Smooth muscle cell of the brain vasculature (primary cell): ENCODE measurements at places on chromosomes 5 and 9.
A peak's percentile ranks its signal among the peaks of the same experiment; 100 is the strongest.

- DNase-seq, result no peak
Observed at GRCh38 chr9:34719021-34719768, 9.3 kb upstream of the CCL21 start.

DNA sequence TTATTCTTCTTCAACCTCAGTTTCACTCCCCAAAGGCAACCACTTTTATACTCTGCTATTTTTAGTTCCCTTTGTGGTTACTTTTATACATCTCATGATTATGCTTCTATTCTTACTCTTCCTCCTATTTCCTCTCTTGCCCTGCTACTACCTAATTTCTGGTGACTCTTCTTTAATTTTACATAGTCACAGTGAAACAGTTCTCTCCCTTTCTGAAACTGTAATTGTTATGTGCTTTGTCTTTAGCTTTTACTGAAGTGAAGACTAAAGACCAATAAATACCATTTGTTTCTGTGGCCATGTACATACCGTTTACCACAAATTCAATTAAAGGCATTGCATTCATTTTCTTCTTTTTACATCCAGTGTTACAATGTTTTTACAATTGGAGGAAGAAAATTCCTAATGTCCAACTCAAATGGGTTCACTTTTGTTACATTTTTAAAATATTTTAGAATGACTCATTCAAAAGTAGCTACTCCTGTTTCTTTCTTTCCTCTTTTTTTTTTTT lies 410.6 kb downstream of the PSAT1 start:
- no peak for DNase-seq

DNA sequence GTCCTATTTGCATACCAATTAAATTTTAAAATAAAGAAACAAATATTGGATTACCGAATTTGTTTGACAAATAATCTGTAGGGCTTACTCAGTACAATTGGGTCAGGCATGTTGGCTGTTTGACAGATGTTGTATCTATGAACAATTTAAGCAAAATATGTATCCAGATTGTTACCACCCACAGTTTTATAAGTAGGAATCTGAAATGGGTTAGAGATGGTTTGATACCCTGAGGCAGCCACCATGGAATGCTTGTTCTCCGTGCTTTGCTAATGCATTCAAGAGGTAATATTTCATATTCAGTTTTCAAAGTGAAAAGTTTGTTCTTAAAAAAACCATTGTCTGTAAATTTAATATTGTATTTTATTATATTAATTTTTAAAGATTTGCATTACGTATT lies 285.1 kb upstream of the ARRDC3 start:
- DNase-seq, result no peak

DNA sequence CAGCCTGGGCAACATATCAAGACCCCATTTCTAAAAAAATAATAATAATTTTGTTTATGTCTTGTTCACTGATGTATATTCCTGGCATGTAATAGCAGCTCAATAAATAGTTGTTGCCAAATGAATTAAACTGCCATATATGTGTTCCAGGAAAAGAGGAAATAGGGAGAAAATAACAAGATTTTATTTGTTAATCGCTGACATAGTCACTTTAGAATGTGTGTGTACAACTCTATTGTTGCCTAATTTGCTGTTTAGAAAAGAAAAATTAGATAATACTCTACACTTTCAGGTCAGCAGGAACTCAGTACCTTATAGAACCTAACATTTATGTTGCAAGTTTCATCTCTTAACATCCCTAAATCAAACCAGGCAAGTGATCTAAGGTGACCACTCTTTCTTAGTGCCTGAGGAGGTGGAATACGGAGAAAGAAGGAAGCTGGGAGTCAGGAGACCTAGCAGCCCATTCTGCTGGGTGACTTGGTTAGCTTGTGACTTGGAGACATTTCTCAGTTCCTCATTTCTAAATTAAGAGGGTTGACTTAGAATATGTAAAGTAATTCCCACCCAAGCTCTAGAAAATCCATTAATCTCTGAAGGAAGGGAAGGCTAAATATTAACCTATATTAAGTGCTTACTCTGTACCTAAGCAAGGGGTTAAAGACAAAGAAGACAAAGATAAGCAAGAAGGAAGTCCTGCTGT lies 110.3 kb upstream of the IQGAP2 start:
- no peak for DNase-seq

DNA sequence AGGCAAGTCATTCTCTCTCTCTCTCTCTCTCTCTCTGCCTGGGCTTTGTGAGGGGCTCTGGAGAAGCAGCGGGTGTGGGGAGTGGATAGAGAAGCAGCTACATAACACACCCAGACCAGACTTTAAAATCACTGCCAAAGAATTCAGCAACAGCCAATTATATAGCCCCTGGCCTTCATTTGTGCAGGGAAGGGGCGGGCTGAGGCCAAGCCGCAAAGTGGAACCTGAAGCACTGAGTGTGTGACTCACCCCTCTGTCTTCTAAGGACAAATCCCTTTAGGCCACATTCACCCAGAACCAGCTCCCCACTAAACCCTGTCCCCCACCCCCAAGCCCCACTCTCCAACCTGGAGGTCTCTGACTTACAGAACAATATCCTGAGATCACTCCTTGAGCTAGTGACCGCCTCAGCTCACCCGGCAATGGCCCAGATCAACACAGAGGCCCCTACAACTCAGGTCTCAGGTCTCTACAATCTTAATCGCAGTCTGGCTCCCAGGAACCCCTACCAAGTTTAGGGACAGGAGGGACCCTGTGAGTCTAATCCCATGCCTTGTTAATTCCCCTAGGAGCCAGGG lies 6.0 kb downstream of the B4GALT1 start:
- peak; percentile 72 for DNase-seq

GRCh38 chr9:4793459-4794395 lies 983 bp downstream of the RCL1 start:
- no peak for DNase-seq

GRCh38 chr5:176362233-176362490 lies 598 bp upstream of the KIAA1191 start:
- DNase-seq, result no peak

GRCh38 chr5:179820483-179821297 lies at the start of gene SQSTM1:
SQSTM1 (plus strand) TSS chr5:179820905; CDS start chr5:179820937, 32 bp downstream.
- no peak for DNase-seq

DNA sequence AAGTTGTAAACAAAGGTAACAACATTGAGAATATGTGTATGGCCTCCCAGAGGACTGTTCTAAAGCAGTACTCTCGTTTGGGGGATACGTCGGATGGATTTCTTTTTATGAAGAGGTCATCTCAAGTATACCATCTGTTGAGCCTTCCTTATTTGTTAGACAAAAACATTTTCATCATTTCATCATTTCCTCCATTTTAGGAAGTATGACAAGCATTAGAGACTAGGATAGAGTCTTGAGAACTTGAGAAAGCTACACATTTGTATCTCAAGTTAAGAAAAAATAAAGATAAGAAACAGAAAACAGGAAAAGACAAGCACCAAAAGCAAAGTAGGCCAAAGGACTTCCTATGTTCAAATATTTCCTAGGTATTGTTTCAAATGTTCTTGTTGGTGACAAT lies 307.0 kb downstream of the EFNA5 start:
- no peak for DNase-seq

GRCh38 chr9:127524373-127524772 lies 73.1 kb downstream of the LRSAM1 start:
- DNase-seq, result no peak

GRCh38 chr9:13023498-13023897 lies 248.7 kb downstream of the LURAP1L start:
- DNase-seq, result no peak

DNA sequence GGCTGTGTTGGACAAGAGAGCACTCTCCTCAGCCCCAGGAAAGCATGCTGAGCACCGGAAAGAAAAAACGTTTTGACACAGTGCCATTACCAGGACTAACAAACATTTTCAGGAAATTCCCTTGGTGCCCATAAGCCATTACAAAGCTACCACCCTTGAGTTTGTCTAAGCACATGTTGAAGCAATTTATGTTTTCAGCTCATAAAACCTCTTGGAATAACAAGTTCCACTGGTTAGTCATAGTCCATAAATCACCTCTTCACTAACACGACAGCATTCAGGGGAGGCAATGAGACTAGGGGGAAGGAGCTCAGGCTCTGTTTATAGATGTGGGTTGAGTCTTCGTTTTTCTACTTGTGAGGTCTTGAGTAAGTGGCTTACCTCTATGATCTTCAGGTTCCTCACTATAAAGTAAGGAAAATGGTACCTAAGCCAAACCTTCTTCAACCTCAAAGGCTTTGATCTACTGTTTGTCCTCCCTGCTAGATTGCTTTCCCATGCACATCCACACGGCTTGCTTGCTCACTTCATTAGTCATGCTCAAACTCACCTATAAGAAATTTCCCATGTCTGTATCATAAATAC lies 65.4 kb downstream of the DRD1 start:
- DNase-seq, result no peak

DNA sequence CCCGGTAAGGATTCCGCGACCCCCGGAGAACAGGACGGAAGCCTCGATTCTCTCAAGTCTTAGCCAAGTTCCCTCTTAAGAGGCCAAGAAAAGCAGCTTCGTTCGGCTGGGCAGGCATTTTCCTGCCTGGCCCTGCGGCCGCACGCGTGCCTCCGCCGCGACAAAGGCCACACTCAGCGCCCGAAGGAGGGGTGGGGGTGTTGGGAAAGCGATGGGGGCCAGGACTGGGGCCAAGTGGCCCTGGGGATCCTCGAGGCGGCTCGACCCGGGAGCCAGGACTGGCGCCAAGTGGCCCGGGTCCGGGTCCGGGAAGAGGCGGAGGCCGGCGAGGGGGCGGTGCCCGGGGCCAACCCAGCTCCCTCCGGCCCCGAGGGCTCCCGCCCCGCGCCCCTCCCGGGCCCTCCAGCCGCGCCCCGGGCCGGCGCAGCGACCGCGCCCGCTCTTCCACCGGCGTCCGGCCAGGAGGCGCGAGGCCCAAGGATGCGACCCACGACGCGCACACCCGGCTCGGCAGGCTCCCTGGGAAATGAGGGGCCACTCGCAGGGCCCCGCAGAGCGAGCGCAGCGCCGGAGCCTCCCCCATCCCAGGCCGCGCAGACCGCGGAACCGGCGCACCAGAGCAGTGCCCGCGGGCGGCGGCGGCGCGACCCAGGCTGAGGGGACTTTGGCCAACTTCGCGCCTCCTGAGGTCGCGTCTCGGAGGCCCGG lies 756 bp downstream of the VAV2 start:
- no peak for DNase-seq

GRCh38 chr9:105842023-105842644 lies 147.8 kb downstream of the TMEM38B start:
- no peak for DNase-seq

DNA sequence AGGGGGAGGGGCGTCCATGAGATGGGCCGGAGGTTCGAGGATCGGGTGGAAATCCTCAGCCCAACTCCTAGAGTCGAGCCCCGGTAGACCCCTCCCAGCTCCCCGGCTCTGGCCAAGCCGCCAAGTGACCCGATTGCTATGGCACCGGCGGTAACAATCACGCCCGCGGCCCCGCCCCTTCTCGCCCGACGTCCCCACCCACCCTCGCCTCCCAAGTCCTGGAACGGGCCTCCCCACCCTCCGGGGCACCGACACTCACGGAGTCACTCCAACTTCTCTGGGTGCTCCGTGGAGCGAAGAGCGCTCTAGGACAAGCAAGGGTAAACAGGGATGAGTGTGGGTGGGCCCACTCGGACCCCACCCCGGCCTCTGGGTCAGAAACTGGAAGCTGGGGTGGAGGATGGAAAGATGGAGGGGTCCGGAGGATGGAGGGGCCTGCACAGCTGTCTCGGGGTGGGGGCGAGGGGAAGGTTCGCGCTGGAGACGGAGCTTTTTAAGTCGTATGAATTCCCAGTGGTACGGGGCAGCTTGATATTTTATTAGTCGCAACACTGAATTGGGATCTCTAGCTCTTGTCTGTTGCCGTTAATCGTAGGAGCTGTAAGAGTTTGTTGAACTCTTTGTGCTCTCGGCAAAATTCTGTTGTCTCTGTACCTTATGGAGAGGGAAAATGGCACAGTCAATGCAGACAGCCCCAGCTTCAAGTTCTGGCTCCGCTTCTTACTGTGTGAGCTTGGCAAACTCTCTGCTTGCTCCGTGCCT lies at the start of gene SPACA9:
TSS of gene SPACA9 (plus strand) at position 204 of the 762 bp plus-strand sequence. CDS start 5,050 bp downstream, outside the sequence.
- DNase-seq, result no peak

DNA sequence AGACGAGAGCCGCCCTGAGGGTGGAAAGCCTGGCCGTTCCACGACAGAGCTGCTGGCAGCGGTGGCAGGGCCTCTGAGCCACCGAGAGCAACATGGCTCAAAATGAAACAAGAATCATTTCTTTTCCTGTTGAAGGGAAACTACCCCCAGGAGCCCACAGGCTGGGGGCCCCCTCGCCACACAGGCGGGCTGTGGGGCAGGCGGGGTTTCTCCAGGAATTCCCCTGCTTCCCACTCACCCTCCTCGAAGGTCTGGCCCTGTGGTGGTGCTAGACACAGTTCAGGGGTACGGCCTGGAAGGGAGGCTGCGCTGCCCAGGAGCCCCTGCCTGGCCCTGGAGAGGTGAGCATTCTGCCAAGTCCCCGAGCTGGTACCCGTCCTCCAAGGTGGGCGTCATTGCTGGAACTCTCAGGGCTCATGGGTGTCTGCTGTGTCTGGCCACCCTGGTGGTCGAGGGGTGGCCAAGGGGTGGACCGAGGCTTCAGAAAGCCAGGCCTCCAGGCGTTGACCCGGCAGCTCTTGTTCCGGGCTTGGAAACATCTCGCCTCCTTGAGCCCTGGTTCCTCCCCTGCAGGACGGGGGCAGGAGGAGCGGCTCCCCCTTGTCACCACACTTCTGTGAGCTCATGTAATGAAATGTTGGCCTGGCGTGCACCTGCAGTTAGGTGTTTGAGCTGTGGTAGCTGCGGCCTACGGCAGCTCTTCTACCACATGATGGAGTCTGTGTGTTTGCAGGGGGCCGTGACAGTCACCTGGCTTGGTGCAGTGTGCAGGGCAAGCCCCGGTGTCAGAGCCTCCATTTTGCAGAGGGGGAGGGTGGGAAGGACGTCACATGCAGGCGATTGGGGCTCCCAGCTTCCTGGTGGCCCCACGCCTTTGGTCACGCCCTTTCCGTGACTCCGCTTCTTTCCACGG lies 65.3 kb downstream of the RXRA start:
- no peak for DNase-seq

DNA sequence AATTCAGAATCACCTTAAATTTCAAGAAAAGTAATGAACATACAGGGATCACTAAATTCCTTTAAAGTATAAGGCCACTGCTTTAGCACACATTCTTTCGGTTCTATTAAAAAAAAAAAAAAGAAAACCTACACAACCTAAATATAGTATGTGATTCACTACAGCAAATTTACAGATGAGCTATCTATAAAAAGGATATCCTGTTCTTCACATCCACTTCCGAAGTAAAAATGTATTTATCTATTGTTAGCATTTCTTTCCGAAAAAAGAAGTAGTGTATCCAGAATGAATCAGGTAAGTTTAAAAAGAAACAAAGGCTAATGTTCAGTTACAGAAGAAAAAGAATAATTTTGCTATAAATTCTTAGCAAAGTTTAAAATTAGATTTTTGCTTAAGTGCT lies 70.2 kb downstream of the ECPAS start:
- DNase-seq, result no peak

- no peak for DNase-seq
Observed at GRCh38 chr5:141696431-141696830, 14.4 kb upstream of the ARAP3 start.

- DNase-seq, result no peak
Observed at GRCh38 chr9:9924376-9924775, 688.4 kb downstream of the PTPRD start.

DNA sequence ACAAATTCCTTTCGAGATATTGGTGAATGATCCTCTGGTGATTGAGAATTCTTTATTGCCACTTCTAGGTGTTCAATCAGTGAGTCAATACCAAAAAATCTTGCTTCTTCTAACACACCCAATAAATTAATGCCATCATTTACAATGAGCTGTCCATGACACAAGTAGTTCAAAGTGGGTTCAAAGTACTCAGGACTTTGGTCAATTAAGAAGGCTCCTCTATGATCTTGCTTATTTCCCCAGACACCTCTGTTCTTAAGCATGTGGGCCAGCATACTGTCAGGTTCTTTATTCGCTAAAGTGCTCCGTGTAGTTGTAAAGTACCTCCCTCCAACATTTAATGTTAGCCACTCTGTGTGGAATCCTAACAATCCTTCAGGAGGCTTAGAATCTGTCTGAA lies 127.1 kb downstream of the WDR70 start:
- DNase-seq, result no peak
